ENCODE measurements at places on chromosomes 16 and 17.

DNA sequence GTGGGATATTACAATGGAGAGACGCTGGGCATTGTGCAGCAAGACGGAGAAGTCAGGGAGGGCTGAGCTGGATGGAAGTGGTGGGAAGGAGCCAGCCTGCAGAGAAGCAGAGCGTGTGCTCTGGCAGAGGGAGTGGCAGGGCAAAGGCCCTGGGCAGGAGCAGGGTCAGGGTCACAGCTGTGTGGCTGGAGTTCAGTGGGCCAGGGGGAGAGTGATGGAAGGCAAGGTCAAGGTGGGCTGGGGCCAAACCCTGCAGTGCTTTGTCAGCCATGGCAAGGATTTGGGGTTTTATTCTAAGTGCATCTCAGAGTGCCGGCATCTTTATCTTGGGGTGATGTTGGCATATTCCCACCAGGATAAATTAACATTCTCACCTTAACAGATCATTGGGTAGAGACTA lies 31.9 kb upstream of the C16orf78 start:
- no peak for DNase-seq

DNA sequence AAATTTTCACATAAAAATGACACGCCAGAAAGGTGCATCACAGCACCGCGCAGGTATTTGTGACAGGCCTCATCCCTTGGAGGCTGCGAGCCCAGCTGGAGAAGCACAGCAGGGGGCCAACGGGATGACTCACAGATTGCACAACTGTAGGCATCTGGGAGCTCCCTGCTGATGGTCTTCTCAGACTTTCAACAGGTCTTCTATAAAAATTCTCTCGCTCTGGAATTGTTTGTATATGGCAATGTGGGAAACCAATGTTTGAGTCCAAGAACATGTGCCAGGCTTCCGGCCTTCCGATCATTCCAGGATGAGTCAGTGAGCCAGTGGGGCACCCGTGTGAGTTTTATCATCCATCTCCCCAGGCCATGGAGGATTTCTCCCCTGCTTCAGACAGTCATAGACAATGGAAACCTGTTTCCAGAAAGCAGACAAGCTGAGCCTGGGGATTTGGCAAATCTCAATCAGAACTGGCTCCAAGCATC lies 24.1 kb upstream of the ADORA2B start:
- peak; percentile 77 for DNase-seq

- DNase-seq = no peak
Observed at GRCh38 chr17:77924757-77925336, 33.7 kb upstream of the TNRC6C start.

GRCh38 chr17:35073991-35074627 lies 10.6 kb upstream of the RFFL start:
- DNase-seq = no peak

- DNase-seq = no peak
Observed at GRCh38 chr17:81309859-81310839, 15.0 kb upstream of the SLC38A10 start.

GRCh38 chr17:38980490-38981217 lies 13.5 kb upstream of the FBXO47 start:
- DNase-seq = peak; percentile 53

DNA sequence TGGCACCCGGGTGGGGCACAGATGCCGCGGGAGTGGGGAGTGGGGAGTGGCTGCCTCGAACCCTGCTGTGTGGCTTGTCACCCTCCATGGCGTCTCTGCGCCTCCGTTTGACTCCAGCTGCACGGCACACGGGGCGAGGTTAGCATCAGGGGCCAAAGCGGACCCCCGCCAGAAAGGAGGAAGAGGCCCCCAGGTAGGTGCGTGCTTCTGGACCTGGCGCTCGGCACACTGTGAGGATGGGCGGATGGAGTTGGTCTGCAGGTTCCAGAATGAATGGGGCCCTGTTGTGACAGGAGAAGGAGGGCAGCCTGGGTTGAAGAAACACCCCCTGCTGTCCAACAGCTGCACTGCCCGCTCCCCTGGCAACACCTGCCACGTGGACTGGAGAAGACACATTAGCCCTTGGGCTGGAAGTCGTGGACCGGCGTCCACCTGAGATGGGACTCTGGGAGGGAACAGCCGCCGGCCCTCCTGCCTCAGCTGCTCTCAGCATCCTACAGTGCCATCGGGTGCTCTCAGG lies 9.4 kb upstream of the FASN start:
- DNase-seq = no peak

DNA sequence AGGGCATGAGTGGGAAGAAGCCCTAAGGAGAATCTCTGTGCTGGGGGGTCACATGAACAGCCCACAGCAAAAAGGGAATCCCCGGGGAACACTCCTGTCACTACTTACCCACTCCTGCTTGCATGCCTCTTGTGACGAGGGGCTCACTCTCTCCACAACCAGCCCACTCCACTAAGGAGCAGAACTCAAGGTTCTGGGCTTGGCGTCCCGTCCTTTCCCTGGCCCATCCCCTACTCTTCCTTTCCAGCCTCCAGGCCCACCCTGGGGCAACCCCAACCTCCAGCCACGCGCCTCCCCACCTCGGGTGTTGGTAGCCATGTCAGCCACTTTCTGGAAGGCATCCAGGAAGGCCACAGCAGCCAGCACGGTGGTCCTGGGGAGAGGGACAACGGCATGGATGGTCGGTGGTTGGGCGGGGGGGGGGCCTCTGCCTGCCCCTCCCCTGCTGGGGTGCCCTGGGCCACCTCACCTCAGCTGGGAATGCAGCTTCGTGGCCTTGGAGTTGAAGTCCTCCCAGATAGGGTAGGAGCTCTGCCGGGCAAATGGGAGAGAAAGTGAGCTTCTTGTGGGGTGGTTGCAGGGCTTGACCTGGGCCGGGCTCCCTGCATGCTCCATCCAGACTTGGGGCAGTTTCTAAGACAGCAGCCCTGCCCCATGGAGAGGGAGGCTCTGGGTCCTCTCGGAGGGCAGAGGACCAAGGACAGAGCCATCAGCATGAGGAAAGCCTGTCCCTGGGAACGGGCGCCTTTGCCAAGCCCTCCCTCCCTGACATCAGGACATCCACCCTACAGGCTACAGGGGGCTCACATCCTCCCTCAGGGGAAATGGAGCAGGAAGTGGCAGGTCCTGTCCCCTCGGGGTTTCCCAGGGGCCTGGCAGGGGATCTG lies 5.1 kb downstream of the MTSS2 start:
- no peak for DNase-seq

All from GM04503 (cell line).